A549 treated with DMSO at 1 μM for 4 hours (cell line): ENCODE measurements at places on chromosomes 7 and 10. TPM values are rescaled to one million over a fixed set of nuclear protein-coding genes. Genes with fewer than 3 reads are reported as not detected.

The CROT gene
- total RNA-seq = 5.4 to 8.5 TPM (median 7.3 TPM) in 5 replicates

The UPK3BL2 gene
- total RNA-seq = 1.1 to 3.8 TPM (median 3.1 TPM) in 5 replicates

The SPDYE2B gene
- total RNA-seq = 0.05 TPM in 1 of 5 replicates, not detected in the others

The PILRA gene
- total RNA-seq = 3.4 to 5.8 TPM (median 5.2 TPM) in 5 replicates

The CHST3 gene
- total RNA-seq = 40.2 to 46.6 TPM (median 42.6 TPM) in 5 replicates

The LIPN gene
- not detected in 5 replicates for total RNA-seq

The HIF1AN gene
- total RNA-seq = 14.1 to 23.0 TPM (median 20.9 TPM) in 5 replicates

The CALML3 gene
- total RNA-seq = not detected in 5 replicates

The CNTNAP2 gene
- 0.02 to 0.06 TPM (median 0.06 TPM) in 3 of 5 replicates, not detected in the others for total RNA-seq

The IRF5 gene
- total RNA-seq = 12.8 to 17.4 TPM (median 14.7 TPM) in 5 replicates

The NAT16 gene
- total RNA-seq = 0.09 to 0.28 TPM (median 0.17 TPM) in 5 replicates

The CLRN3 gene
- not detected in 5 replicates for total RNA-seq

The UTF1 gene
- 0.07 TPM in 1 of 5 replicates, not detected in the others for total RNA-seq

The GLI3 gene
- 0.19 to 0.40 TPM (median 0.31 TPM) in 5 replicates for total RNA-seq

The PHTF2 gene
- 11.7 to 20.7 TPM (median 15.9 TPM) in 5 replicates for total RNA-seq

The TEX36 gene
- not detected in 5 replicates for total RNA-seq

The CUBN gene
- 0.11 to 0.25 TPM (median 0.14 TPM) in 4 of 5 replicates, not detected in the other for total RNA-seq

The SEMA3E gene
- 2.2 to 3.9 TPM (median 3.1 TPM) in 5 replicates for total RNA-seq

The DDC gene
- total RNA-seq = 0.76 to 1.8 TPM (median 1.2 TPM) in 5 replicates

The BICC1 gene
- 22.5 to 32.9 TPM (median 28.8 TPM) in 5 replicates for total RNA-seq

The SH2D4B gene
- total RNA-seq = 0.02 to 0.08 TPM (median 0.06 TPM) in 3 of 5 replicates, not detected in the others

The INHBA gene
- 0.78 to 1.7 TPM (median 1.3 TPM) in 5 replicates for total RNA-seq

The UCN3 gene
- not detected in 5 replicates for total RNA-seq

The GPR15LG gene
- not detected in 5 replicates for total RNA-seq

The KCNIP2 gene
- total RNA-seq = 0.69 to 1.2 TPM (median 0.89 TPM) in 5 replicates

The TUBB8 gene
- total RNA-seq = 0.11 TPM in 1 of 5 replicates, not detected in the others

The CPSF4 gene
- 38.9 to 46.6 TPM (median 43.3 TPM) in 5 replicates for total RNA-seq

The TMEM178B gene
- 1.2 to 1.7 TPM (median 1.6 TPM) in 5 replicates for total RNA-seq

The GRID1 gene
- 0.19 to 0.38 TPM (median 0.30 TPM) in 5 replicates for total RNA-seq

The C10orf53 gene
- not detected in 5 replicates for total RNA-seq

The EGR2 gene
- total RNA-seq = 0.26 to 0.86 TPM (median 0.36 TPM) in 5 replicates

The LBX1 gene
- total RNA-seq = not detected in 5 replicates

The SFR1 gene
- total RNA-seq = 16.9 to 20.6 TPM (median 18.2 TPM) in 5 replicates

The ADIRF gene
- total RNA-seq = 0.17 TPM in 1 of 5 replicates, not detected in the others

The SFTPD gene
- total RNA-seq = 0.16 to 0.44 TPM (median 0.21 TPM) in 4 of 5 replicates, not detected in the other

The BAIAP2L1 gene
- 47.6 to 59.1 TPM (median 55.6 TPM) in 5 replicates for total RNA-seq

The CPA2 gene
- 0.11 to 0.44 TPM in 2 of 5 replicates, not detected in the others for total RNA-seq

The FZD8 gene
- 6.6 to 8.9 TPM (median 7.8 TPM) in 5 replicates for total RNA-seq

The GIMAP1 gene
- not detected in 5 replicates for total RNA-seq

The PI4K2A gene
- 27.9 to 32.8 TPM (median 31.9 TPM) in 5 replicates for total RNA-seq

The USP6NL gene
- total RNA-seq = 12.1 to 15.5 TPM (median 13.9 TPM) in 5 replicates

The LRCH4 gene
- 12.9 to 16.1 TPM (median 14.0 TPM) in 5 replicates for total RNA-seq

The ZC3HAV1L gene
- total RNA-seq = 5.6 to 10.7 TPM (median 8.9 TPM) in 5 replicates

The ELFN1 gene
- total RNA-seq = 0.39 to 0.57 TPM (median 0.49 TPM) in 5 replicates

The ADARB2 gene
- not detected in 5 replicates for total RNA-seq

The EBF3 gene
- 0.09 to 0.28 TPM (median 0.21 TPM) in 5 replicates for total RNA-seq

The MIOS gene
- 17.3 to 21.6 TPM (median 19.7 TPM) in 5 replicates for total RNA-seq

The PDE6C gene
- total RNA-seq = not detected in 5 replicates

The HOXA2 gene
- total RNA-seq = 0.70 to 1.6 TPM (median 1.2 TPM) in 5 replicates

The VPS41 gene
- 22.0 to 29.8 TPM (median 27.6 TPM) in 5 replicates for total RNA-seq

The ZNF804B gene
- not detected in 5 replicates for total RNA-seq

The NUTM2E gene
- total RNA-seq = 0.36 to 0.43 TPM (median 0.40 TPM) in 5 replicates

The SCIN gene
- 0.36 to 0.70 TPM (median 0.45 TPM) in 5 replicates for total RNA-seq

The CFAP70 gene
- total RNA-seq = 0.12 to 0.37 TPM (median 0.19 TPM) in 5 replicates

The NFE2L3 gene
- 9.4 to 10.9 TPM (median 10.0 TPM) in 5 replicates for total RNA-seq

The PIP gene
- total RNA-seq = not detected in 5 replicates
